ENCODE measurements at places on chromosomes 11 and 22.

DNA sequence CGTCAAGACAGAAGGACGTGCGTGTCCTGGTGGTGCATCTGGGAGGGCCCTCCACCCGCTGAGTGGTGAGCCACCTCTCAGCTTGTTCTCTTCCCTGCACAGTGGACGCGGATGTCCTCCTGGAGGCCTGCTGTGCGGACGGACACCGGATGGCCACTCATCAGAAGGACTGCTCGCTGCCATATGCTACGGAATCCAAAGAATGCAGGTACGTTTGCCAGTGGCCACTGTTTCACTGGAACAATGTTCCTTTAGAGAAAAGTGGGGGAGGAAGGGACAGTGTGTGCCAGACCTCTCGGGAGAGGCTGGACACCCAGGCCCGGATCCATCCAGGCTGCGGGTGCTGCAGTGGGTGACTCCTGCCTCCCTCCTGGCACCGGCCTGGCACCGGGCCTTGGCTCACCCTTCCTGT lies 15.9 kb downstream of the FBLN1 start:
- no peak for DNase-seq

- DNase-seq: no peak
Measured at GRCh38 chr11:75426720-75427086, 6.3 kb downstream of the KLHL35 start.

GRCh38 chr11:58406774-58407173 lies at the start of gene OR5B3:
TSS of gene OR5B3 (minus strand) at chr11:58406874. CDS start at chr11:58403409, 3,465 bp downstream.
- DNase-seq: no peak

GRCh38 chr11:3132831-3133260 lies 32.3 kb downstream of the OSBPL5 start:
- peak; percentile 3 for DNase-seq

GRCh38 chr11:125591649-125592304 lies 875 bp upstream of the STT3A start:
- peak; percentile 21 for DNase-seq

GRCh38 chr22:39316440-39317083 lies 2.9 kb downstream of the RPL3 start:
- peak; percentile 48 for DNase-seq

GRCh38 chr11:78189851-78190250 lies 1.1 kb downstream of the USP35 start:
- DNase-seq: no peak

DNA sequence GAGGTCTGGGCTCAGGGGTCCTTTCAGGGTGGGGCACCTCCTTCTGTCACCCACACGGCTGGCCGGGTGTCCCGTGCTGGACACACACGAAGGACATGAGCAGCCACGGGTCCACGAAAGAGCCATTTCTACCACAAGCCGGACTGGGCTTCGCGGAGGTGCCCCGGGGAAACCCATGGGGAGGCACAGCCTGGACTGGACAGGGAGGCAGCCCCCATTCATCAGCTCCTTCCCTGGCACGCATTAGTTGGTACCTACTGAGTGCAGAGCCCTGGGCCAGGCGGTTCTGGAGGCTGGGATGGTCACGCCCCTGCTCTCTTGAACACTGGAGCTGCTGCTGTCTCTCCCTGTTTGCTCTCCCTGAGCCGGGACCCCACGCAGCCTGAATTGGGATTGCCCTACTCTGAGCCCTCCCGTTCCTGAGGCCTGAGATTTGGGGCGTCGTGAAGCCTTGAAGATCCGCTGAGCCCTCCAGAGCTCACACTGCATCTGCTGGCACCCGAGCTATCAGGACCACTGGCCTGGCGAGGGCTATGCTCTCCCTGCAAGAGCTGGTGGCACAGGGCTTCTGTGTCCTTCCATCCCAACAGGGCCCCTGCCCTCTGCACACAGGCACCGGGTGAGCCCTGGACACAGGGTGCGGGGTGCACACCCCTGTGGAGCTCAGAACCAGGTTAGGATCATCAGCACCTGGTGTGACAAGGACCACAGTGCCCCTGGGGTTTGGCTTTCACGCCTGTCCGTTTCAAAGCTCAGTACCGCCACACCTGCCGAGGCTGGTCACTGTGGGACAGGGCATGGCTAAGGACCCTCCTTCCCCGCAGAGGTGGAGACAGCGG lies 84.6 kb downstream of the MYEOV start:
- no peak for DNase-seq

DNA sequence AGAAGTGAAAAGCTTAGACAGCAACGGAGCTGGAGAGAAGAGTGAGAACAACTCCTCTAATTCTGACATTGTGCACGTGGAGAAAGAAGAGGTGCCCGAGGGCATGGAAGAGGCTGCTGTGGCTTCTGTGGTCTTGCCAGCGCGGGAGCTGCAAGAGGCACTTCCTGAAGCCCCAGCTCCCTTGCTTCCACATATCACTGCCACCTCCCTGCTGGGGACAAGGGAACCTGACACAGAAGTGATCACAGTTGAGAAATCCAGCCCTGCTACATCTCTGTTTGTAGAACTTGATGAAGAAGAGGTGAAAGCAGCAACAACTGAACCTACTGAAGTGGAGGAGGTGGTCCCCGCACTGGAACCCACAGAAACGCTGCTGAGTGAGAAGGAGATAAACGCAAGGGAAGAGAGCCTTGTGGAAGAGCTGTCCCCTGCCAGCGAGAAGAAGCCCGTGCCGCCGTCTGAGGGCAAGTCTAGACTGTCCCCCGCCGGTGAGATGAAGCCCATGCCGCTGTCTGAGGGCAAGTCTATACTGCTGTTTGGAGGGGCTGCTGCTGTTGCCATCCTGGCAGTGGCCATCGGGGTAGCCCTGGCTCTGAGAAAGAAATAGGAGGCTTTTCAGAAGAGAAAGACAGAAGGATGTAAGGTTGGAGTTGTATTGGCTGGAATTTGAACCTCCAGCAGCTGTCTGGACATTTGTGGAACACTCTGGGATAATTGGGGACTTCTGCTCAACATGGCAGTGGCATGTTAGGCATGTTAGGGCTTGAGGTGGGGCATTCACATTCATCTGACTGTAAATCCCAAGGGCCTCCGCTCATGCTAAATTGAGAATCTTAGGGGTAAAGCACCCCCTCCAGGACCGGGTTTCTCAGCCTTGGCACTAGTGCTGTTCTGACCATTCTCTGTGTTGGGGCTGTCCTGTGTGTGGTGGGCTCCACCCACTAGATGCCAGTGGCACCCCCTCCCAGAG lies 47.1 kb downstream of the BID start:
- no peak for DNase-seq

DNA sequence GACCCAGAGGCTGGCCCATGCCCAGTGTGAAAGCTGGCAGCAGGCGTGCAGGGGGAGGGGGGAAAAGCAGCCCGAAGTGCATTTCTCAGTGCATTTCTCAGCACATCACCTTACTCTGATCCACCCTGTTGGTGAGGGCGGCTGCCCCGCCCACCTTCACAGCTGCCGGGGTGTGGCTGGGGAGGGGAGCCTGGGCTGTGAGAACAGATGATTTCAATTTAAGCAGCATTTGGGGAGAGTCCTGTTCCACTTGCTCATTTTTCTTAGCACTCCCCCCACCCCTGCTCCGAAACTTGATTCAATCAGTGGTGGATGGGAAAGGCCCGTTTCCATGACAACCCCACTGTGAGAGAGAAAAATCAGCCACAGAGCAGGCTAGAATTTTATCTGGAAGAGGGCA lies 84.8 kb downstream of the SNX19 start:
- no peak for DNase-seq

DNA sequence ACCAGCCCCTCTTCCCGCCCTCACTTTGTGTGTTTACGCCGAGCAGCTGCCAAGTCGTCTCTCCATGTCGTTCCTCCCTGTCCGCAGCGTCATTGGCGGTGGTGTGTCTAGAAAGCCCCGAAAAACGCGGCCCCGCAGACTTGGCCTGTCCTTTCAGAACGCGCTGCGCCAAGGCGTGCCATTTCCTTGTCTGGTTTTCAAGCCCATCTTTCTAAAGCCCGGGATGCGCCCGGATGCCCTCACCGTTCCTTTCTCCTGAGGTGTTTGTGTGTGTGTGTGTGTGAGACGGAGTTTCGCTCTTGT lies 557 bp downstream of the MOV10L1 start:
- no peak for DNase-seq

DNA sequence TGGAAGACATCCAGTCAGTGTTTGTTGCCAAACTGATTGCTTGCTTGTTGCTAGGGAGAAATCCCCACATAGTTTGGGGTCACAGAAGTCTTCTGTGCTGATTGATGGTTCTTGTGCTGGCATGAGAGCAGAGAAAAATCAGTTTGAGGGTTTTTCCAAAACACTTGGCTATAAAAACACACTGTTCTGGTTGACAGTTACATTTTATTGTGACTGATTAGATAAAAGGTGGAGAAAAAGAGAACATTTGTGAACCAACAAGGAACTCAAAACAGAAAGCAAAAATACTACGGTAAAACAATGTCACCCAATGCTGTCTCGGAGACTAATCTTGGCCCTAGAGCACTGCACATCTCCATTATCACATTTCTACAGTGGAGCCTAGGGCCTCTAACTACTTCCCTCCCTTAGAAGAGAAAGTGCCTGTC lies 14.4 kb upstream of the EIF4G2 start:
- no peak for DNase-seq

DNA sequence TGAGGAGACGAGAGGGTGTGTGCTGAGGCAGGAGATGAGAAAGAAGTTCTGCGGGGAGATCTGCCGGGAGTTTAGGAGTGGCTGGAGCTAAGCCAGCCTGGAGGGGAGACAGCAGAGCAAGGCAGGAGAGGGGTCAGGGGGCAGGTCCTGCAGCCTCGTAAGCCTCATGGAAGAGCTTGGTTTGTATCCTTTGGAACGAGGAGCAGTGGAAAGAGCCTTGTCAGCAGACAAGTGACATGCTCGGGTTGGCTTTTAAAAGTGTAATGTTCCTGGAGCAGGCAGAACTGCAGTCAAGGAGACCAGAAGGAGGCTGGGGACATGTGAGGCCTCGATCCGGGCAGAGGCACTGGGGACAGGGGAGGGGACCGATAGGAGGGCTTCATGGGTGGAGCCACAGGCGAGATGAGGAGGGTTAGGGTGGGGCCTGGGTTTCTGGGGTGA lies 21.4 kb upstream of the TUB start:
- no peak for DNase-seq

DNA sequence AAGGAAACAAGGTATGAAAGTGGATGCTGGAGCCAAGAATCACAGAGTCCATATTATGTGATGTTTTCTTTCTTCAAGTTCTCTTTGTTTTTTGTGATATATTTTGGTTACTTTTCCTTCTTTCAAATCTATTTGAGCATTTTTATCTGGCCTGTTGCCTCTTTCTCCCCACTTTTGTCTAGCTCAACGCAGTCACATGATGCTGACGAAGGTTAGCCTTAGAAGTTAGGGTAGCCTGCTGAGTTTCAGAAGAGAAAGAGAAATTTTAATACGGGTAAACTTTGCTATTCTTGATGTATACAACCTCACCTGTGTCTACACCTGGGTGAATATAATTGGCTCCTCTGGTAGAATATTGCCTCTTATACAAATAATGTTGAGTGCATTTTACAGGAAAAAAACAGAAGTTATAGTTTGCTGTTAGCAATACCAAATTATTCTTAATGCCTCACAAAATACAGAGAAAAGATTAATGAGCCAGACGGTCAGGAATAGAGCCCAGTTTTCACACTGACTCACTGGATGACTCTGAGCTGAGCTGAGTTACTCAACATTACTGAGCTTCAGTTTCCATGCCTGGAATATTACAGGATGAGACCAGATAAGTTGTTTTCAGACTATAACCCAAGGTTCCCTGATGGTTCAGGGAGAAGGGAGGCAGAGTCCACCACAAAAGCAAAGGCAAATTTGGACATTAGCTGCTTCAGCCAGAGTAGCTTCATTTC lies 161.6 kb upstream of the BDNF start:
- no peak for DNase-seq

GRCh38 chr22:48845356-48845936 lies 982.2 kb downstream of the BRD1 start:
- DNase-seq: no peak

DNA sequence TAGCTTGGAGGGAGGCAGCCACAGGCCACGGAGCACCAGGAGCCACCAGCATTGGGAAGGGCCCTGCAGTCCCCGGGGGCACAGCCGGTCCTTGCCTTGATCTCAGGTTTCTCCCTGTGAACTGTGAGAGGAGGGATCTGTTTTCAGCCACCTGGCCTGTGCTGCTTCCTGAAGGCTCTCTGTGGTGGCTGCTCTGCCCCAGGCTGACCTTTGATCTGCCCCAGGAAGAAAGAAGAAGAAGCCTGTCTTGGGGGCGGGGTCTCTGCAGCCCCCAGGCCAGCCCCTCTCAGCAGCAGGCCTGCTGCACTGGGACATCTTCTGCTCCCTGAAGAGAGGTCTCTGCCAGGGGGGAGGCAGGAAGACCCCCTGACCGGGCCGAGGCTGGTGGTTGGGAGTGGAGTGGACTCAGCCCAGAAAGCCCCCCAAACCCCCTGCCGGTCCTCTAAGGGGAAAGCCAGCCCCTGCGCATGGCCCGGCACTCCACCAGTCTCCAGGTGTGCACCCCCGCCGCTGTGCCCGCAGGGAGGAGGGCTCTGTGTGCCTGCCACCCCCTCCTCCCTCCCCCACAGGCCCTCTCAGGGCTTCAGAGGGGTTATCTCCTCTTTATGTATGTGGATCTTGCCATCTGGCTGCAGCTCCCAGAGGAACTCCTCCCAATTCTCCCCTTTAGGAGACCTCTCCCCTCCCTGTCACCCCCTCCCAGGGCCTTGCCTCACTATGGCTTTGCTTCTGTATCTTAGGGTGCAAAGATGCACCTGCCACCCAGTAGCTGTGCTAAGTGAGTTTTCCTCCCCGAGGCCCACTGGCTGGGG lies 675.3 kb downstream of the BRD1 start:
- DNase-seq: no peak

- DNase-seq: no peak
Measured at GRCh38 chr11:33899400-33900037, 7.6 kb upstream of the LMO2 start.

- no peak for DNase-seq
Measured at GRCh38 chr11:91997226-91997625, 227.4 kb upstream of the FAT3 start.

DNA sequence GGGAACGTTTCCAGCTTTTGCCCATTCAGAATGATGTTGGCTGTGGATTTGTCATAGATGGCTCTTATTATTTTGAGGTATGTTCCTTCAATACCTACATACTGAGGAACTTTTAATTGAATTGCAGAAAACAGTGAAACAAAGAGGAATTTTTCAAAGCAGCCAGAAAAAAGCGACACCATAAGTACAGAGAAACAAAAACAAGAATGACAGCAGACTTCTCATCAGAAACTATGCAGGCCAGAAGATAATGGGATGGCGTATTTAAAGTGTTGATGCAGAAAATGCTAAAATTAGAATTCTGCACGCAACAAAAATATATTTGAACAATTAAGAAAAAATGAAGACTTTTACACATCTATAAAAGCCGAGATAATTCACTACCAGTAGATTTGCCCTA lies 95.4 kb upstream of the TIMP3 start:
- DNase-seq: no peak

GRCh38 chr22:32760815-32761214 lies 40.7 kb upstream of the TIMP3 start:
- DNase-seq: no peak

All from T-helper 17 cell (primary cell).